WTC11 (cell line): ENCODE measurements at places on chromosomes 3 and 15.
A peak's percentile ranks its signal among the peaks of the same experiment; 100 is the strongest.

GRCh38 chr15:45253330-45253729 is 1.3 kb downstream of the SLC28A2 start:
- DNase-seq, result peak; percentile 40

GRCh38 chr15:80180468-80180867 is 27.7 kb downstream of the FAH start:
- DNase-seq, result no peak

DNA sequence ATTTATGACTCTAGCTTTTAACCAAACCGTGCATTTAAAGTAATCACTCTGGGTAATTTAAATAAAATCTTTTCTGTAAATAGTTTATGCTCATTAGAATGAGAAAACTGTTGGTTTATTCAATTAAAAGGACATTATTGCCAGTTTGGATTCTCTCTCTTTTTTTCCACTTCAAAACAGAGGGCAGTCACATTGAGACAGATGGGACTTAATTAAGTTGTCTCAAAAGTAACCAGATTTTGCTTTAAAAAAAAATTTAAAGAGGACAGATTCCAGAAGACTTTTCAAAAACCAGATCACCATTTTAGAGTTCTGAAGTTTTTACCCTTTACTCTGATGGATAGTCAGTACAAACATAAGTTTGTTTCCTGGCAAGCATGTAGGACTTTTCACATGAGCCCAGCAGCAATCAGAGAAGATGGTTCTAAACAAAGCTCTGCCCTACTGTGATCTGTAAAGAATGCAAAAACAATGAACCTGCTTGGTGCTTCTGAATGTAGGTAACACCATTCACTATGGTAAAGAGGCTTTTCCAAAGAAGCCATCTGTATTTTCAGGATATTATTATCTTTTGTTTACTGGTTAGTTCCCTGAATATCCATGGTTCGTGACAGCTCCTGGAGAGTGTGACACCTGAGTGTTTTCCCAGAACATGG is 136.2 kb downstream of the LRTM1 start:
- DNase-seq, result no peak

DNA sequence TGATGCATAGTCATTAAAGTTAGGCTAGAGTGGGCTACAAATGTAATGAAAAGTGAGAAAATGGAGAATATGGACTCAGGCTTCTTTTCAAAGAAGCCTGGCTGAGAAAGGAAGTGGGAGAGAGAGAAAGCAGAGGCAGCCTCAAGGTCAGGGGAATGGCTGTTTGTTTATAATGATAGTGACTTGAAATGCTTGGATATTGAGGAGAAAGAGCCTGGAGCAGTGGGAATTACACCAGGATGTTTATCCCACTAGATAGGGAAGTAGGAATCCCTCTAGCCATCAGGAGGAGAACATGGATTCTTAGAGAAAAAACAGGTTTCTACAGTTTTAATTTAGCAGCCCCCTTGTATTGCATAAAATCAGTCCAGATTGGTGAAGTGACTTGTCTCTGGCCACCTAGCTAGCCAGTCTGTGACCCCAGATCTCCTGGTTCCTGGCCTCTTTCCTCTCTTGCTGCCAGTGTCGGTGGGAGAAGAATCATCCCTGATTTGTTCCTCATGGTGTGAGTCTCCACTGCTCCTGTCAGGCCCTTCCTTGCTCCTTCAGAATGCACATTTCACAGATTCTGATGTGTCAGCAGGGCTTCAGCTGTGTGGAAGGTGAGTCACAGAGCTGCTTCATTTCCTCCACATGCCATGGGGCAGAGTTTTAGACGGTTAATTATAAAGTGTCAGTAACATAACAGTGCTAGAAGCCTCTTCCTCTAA is 32.9 kb downstream of the SEMA6D start:
- DNase-seq, result no peak

DNA sequence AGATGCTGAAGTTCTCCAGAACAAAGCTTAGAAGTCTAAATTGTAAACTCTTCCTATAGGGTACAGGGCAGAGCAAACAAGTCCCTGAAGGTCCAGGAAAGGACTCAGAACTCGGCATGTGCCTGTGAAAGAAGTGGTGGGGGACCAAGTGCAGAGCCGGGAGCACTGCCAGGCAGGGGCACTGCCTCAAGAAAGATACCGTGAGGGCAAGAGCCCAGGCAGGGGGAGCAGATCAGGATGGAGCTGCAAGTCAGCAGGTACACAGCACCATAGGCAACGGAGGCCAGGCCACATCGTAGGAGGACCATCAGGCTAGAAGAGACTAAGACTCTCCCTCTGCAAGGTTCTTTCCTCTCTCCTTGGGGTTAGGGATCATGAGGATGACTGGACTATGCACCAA is 191.6 kb downstream of the OSBPL10 start:
- no peak for DNase-seq

GRCh38 chr3:4845882-4846281 is 133.4 kb upstream of the BHLHE40 start:
- DNase-seq, result no peak

- peak; percentile 80 for DNase-seq
Observed at GRCh38 chr3:15205934-15206661, at the start of gene CAPN7. CAPN7 (plus strand) TSS chr3:15206246; CDS start chr3:15206496, 250 bp downstream.

DNA sequence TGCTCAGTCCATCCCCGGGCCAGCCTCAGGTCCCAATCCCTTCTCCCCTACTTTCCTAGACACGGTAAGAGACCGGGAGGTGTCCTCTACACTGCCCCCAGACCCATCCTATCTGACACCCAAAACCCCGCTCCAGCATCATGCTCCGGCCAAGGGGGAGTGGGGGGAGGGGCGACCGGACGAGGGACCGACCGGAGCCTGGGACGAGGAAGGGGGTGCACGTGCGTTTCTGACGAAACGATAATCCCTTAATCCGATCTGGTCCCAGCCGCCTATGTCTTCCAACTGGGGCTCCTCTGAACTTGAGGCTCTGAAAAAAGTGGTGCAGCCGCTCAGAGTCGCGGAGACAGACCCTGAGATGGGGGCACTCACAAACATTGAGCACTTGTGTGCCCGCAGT is 494 bp downstream of the CPLX3 start:
- peak; percentile 51 for DNase-seq

GRCh38 chr15:55238877-55239276 is 42.1 kb upstream of the RSL24D1 start:
- DNase-seq, result no peak

GRCh38 chr3:3509665-3510064 is 289.6 kb upstream of the LRRN1 start:
- no peak for DNase-seq

GRCh38 chr15:51706291-51706690 is 25.0 kb downstream of the SCG3 start:
- no peak for DNase-seq

DNA sequence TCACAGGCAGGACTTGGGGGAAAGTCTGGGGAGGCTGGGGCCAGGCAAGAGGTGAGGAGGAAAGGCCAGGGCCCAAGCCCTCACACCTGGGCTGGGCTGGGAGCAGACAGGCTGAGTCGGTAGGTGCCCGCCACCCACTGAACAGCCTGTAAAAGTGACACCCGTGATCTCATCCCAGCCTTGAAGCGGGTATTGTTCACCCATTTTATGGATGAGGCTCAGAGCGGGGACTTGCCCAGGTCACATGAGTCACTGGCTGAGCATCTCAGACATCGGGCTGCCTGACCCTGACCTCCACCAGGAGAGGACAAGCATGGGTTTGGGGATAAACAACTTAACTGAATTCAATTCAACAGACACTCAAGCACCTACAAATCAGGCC is 52.0 kb upstream of the CTSH start:
- DNase-seq, result no peak

GRCh38 chr3:159910991-159911663 is 77.5 kb upstream of the IL12A start:
- DNase-seq, result no peak

GRCh38 chr3:134665243-134665642 is 14.4 kb upstream of the KY start:
- no peak for DNase-seq

DNA sequence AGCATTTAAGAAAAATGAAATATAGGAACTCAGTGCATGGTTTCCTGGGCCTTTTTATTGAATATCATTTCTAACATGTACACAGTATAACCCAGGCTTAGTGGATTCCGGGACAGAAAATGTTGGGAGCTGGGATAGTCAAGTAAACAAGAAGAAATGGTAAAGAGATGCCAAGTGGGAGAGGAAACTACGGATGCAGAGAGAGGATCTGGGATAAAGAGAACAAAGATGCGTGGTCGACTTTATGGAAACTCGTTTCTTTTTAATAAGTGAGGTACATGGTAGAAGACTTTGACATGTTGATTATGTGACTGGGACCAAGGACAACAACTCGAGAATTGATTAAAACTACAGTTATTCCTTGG is 1.2 kb upstream of the GPR176 start:
- DNase-seq, result no peak

GRCh38 chr3:134871818-134872217 is 76.8 kb downstream of the EPHB1 start:
- DNase-seq, result no peak
